ENCODE measurements at places on chromosomes 5 and 9. TPM values are rescaled to one million over a fixed set of nuclear protein-coding genes. Genes with fewer than 3 reads are reported as not detected.

DNA sequence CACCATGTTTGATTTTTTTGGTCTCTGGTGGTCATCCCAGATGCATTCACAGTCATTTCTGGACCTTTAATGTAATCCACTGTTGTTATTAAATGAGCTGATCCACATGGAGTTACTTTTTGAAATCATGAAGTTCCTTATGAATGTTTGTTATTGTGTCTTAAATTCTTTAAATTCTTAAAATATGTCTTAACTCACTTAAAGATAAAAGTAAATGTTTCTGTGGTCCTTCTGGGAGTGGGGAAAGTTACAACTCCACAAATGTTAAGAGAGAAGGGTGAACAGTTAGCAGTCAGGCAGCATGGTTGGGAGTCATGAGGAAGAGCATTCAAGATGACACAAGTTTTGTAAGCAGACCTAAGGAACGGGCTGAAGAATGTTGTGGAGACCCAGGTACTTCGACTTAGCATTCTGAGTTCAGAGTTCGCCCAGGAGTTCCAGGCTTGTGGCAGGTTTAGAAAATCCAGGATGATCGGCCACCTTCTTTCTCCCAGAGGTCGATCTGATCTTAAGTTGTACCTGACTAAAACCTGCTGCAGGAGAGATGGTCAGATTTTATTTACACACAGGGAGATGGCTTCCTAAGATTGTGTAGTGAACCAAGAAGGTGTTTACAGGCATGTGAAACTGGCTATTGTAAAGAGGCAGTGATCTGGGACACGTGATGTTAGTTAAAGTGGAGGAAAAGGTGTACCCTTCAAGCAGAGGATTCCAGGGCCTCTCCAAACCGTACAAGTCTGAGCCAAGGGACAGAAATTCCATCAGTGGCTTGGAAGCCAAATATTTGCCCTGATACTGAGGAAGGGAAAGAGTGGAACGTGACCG lies 17.2 kb downstream of the SLC1A1 start:
- DNase-seq = no peak

GRCh38 chr5:158751961-158752655 lies 347.6 kb downstream of the EBF1 start:
- DNase-seq = no peak

DNA sequence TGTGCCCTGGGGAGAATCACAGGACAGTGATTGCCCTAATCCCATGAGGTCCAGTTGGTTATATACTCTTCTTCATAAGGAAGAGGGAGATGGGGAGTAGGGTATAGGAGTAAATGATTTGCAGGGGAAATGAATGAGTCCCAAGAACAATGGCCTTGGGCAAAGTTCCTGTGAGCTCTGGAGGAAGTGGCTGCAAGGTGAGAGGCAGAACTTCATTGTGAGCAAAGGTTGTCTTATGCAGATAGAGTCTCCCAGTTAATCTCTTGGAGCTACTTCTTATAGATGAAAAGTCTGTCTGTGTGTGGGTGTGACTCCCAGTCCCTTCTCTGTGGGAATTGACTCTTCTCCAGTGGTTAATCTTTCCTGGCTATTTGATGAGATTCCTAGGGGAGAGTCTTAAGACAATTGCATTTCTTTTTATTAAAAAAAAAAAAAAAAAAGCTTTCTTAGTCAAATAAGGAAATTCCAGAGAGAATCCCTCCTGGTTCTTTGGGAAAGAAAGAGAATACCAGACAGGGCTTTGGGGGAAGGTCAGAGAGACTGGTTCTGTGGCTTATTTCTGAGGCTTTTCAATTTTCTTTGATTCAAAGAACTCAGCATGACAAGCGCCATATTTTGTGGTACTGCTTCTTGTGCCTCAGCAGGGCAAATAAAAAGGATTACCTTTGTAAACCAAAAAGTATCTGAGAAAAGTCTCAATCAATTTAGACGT lies 33.6 kb upstream of the MEGF10 start:
- no peak for DNase-seq

- DNase-seq = no peak
Observed at GRCh38 chr9:76576344-76576743, 117.4 kb downstream of the GCNT1 start.

DNA sequence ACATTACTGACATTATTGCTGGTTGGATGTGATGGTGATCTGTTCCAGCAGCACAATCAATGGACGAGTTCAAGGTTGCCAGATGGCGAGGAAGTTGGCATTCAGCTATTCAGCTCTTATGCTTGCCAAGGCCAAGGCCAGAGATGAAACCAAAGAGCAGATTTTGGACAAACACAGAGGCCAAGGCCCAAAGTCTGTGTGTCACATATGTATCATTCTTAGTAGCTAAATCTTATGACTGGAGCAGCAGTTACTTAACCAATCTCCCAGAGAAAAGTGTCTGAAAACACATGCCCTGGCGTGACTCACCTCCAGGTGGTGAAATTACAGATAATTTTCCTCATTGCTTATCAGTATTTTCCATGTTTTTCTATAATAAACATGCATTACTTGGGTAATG lies 189.0 kb upstream of the EGFLAM start:
- no peak for DNase-seq

- no peak for DNase-seq
Observed at GRCh38 chr5:133534566-133534965, 77.8 kb downstream of the FSTL4 start.

DNA sequence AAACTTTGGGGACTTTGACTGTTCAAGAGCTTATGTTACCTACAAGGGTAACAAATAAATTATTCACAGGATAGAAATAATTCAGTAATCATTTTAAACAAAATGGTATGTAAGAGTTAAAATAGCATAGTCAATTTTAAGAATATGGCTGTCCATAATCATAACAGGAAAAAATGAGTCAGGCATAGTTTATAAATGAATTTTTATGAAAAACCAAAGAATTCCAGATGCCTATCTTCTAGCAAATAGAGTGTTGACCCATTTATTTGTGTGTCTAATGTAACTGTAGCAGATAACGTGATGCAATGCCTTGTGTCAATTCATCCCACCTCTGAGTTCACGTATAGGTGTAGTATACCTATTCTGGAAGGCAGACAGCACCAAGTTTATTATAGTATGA lies 169.7 kb upstream of the CDH9 start:
- DNase-seq = no peak

DNA sequence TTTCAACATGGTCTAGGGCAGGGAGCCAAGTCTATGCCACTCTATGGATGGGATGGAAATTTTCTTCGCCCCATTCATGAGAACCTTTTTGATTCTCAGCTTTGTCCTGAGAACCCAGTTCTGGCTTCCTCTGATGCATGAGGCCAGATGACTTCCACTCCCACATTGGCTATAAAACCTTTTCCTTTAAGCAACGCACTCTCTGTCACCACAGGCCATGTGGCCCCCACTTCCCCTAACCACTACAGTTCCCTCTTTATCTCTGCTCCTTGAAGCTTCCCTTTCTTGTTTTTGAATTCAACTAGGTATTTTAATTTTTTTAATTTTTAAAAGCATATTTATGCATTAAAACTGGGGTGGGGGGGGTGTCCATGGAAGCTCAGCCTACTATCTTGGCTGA lies 401.3 kb downstream of the ENC1 start:
- no peak for DNase-seq

Gene PCDHGA3
- total RNA-seq = 5.1 TPM

Gene KCNN2
- 4.9 TPM for total RNA-seq

Gene SEC61B
- total RNA-seq = 35.9 TPM
